ENCODE measurements at places on chromosomes 5 and 9. TPM values are rescaled to one million over a fixed set of nuclear protein-coding genes. Genes with fewer than 3 reads are reported as not detected.

GRCh38 chr9:100117316-100117715, 18.3 kb downstream of the INVS start:
- no peak overlapping the region for H3K4me3 ChIP-seq
- peaks cover 35% of the 10 kb centered on the region for H3K36me3 ChIP-seq
- H3K27ac ChIP-seq = no peak overlapping the region
- no peaks in the 10 kb centered on the region for H3K4me1 ChIP-seq
- H3K27me3 ChIP-seq = no peaks in the 10 kb centered on the region
- no peak for DNase-seq

SEMA4D gene
- total RNA-seq = 44.7 TPM

DNA sequence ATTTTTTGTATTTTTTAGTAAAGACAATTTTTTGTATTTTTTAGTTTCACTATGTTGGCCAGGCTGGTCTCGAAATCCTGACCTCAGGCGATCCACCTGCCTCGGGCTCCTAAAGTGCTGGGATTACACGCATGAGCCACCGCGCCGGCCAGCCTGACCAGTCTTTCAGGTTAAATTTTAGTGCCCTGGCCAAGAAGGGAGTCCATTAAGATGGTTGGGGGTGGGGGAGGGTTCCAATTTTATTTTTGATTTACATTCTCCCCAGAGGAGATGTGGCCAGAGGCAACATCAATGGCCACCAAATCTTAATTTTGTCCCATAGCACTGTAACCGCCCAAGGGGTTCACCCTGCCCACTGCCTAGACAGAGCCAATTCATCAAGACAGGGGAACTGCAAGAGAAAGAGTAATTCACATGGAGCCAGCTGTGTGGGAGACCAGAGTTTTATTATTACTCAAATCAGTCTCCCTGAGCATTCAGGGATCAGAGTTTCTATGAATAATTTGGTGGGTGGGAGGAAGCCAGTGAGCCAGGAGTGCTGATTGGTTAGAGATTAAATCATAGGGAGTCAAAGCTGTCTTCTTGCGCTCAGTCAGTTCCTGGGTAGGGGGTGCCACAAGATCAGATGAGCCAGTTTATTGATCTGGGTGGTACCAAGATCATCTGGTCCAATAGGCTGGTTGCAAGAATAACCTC, 24.7 kb downstream of the TBCA start:
- no peaks in the 10 kb centered on the region for H3K27me3 ChIP-seq
- no peak for DNase-seq
- peaks cover 16% of the 10 kb centered on the region for H3K36me3 ChIP-seq
- no peak overlapping the region for H3K4me3 ChIP-seq

DNA sequence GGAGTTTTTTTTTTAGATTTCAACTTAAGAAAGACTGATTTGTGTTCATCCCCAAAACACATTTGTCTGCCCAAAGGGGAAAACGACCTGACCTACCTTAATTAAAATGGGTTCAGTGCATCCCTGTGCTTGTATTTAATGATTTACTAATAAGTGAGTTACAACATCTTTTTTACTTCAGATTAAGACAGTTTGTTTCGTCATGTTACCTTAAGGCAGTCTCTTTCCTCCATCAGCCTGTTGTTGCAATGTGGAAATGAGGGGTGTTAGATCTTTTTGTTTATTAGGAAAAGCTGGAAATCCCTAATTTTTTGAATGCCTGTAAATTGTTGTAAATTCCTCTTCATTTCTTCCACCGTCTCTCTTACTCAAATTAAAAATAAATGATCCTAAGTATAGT, 177.5 kb downstream of the GDNF start:
- DNase-seq = no peak
- H3K4me1 ChIP-seq = peaks cover 23% of the 10 kb centered on the region
- no peak overlapping the region for H3K27ac ChIP-seq
- no peaks in the 10 kb centered on the region for H3K36me3 ChIP-seq
